ENCODE measurements at places on chromosomes 12 and 14.

DNA sequence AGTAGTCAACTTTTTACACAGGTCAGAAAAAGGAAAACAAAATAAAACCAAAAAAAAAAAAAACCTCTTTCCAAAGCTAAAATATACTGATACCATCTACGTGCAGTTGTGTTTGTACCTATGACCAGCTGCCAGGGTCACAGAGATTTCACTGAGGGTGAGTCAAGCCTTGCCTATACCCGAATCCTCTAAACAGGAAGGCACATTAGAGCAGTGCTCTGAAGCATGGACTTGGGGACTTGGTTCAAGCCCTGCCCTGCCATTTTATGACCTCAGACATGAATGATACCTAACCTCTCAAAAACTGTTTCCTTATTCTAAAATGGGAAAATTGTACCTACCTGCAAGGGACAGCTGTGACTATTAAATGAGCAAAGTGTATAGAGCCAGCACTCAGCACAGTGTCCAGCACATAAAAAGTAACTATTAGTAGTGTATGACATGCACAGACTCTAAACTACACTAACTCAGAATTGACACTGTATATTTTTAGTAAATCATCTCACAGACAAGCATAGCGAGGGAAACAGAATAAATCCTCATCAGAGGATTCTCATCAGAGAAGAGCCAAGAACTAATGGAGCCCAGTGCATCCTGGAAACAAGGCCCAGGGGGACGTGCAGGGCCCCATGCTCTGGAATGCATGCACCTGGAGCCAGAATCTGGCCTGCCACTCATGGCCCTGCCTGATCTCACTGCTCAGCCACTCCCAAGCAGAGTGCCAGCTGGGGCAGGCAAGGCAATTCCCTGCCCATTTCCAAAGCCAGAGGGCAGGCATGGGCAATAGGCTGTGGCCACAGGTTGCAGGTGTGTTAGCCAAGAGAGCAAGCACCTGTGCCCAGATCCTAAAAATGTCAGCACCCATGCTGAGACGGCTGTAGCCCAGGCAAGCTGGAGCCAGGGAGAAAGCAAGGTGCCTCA lies 57.0 kb downstream of the NT5DC3 start:
- no peak for DNase-seq

GRCh38 chr12:71578694-71579258 lies 84.9 kb downstream of the ZFC3H1 start:
- no peak for DNase-seq

- no peak for DNase-seq
Measured at GRCh38 chr12:14995583-14996425, 23.0 kb downstream of the PDE6H start.

DNA sequence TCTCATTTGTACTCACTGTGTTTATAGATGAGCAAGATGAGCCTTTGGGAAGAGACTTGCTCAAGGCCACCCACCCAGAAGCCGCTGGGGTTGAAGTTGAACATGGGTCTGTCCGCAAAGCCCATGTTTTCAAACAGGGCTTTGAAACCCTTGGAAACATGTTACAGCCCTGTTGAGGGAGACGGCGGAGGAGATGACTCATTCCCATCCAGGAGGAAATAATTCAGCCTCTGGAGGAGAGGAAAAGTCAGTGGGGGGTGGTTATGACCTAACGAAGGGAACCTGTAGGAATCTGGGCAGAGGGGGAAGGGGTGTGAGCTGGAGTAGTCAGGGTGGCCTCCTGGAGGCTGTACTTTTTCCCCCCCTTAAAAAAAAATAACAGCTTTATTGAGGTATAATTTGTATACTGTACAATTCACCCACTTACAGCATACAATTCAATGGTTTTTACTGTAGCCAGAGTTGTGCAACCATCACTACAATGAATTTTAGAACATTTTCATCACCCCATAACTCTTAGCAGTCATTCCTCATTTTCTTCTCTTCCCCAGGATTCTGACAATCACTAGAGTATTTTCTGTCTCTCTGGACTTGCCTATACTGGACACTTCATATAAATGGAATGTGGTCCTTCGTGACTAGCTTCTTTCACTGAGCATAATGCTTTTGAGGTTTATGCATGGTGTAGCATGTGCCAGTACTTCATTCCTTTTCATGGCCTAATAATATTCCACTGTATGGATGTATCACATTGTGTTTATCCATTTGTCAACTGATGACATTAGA lies 1.9 kb upstream of the RIN3 start:
- DNase-seq, result no peak

DNA sequence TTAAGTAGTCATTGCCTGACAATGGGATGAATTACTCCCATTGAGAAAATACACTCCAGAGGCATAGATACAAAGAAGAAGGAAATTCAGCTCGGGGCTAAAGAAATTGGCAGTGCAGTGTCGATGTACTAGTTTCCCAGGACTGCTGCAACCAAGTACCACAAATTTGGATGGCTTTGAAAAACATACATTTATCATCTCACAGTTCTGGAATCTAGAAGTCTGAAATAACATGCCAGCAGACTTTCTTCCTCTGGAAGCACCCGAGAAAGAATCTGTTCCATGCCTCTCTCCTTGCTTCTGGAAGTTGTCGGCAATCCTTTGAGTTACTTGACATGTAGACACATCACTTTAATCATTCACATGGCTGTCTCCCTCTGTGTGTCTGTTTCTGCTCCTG lies 101.9 kb downstream of the TMTC3 start:
- no peak for DNase-seq

DNA sequence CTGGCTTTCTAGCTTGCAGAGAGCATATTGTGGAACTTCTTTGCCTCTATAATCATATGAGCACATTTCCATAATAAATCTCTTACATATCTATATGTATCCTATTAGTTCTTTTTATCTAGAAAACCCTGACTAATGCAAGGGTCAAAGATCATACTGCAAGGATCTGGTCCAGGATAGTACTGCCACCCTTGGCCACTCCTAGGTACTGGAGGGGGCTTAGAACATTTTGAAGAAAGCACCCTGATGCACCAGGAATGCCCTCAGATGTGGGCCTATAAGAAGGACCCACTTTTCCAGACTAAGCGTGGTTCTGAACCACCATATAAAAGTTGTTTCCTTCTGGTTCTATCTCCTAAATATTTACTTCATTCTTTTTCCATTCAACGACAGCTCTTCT lies 14.6 kb downstream of the ATXN7L3B start:
- DNase-seq, result no peak

DNA sequence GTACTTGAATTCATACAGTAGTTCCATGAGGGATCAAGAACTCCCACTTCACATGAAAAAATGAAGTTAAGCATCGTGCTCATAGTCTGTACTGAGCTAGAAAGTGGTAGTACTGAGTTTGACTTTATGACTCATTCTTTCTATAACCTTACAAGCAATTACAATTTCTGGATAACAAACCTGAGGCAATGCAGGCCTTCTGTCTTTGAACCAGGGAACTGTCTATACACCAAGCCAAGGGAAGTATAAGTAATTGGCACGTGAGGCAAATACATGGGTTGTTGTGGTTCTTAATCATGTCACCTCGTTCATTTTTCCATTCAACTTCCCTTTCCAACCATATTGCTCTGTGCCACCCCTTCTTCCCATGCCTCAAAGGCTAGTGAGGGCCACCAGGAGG lies 16.8 kb downstream of the GNS start:
- no peak for DNase-seq

DNA sequence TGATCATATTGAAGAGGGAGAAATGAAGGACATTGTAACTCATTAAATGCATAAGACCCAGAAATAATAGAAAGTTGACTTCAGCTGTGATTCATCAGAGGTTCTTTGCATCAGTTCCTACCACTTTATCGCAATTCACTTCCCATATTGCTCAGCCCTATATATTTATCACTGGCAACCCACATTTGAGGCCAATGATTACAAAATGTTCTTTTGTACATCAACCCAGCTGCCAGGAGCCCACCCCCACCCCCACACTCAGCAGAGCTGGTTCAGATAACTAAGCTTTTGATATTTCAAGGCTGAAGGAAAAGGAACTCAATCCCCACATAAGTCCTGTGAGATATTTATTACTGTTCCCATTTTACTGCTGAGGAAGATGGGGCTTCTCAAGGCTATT lies 51.2 kb upstream of the TMPO start:
- no peak for DNase-seq

GRCh38 chr12:93302331-93303229 lies 75.1 kb upstream of the NUDT4 start:
- no peak for DNase-seq

DNA sequence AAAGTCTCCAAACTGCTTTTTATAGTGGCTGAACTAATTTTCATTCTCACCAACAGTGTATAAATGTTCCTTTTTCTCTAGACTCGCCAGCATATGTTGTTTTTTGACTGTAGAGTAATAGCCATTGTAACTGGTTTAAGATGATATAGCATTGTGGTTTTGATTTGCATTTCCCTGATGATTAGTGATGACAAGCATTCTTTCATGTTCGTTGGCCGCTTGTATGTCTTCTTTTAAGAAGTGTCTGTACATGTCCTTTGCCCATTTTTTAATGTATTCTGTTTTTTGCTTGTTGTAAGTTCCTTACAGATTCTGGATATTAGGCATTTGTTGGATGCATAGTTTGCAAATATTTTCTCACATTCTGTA lies 404.9 kb downstream of the FLRT2 start:
- DNase-seq, result no peak

DNA sequence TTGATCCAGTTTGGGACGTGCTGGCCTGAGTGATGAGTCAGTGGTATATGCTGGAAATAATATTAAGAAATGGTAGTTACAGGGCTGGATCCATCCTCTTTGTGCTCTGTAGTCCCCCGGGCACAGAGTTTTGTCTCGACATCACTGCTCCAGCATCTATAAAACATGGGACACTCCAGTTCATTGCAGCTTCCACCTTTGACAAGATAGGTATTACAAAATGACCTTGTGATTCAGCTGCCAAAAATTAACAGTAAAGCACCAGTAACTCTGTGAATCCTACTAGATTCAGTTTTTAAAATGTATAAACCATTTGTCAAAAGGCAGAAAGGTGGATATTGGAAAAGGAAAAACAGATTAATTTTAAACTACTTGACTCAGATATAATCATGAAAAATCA lies 14.6 kb upstream of the GNG2 start:
- DNase-seq, result no peak

DNA sequence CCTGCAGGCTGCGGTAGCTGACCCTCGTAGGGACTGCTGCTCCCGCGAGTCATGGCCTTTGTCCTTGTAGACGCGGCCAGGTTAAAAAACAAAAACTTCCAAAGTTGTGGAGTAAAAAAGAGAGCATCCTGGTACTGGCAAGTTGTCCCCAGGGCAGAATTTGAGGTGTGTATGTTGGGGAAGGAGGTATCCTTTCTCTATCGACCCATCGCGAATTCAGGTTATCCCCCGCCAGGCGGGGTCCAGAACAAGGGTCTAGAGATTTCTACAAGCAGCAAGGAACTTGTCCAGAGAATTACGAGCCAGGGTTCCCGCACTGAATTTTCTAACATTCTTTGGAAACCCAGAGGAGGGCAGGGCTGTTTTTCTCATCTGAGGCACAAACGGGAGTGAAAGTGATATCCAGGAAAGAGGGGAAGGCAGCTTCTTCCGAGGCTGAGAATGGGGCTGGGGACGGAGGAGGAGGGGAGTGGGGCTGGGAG lies 16.3 kb downstream of the TBX3 start:
- DNase-seq, result no peak

GRCh38 chr14:89771251-89771650 lies 183.3 kb downstream of the EFCAB11 start:
- no peak for DNase-seq

DNA sequence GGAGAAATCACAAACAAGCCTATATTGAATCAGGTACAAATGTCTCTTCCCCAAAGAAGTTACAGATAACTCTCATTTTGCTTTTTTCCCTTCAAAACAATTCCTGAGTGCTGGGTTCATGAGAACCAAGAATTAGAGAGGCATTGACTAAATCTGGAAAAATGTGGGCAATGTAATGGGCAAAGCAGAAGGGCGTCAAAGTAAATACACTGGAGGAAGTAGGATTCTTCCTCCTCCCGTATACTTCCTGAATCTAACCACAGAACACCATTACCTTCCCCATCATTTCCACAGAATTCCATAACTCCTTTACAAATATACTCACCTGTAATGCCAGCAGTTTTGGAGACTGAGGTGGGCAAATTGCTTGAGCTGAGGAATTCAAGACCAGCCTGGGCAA lies 3.0 kb upstream of the RBMS2 start:
- DNase-seq, result no peak

DNA sequence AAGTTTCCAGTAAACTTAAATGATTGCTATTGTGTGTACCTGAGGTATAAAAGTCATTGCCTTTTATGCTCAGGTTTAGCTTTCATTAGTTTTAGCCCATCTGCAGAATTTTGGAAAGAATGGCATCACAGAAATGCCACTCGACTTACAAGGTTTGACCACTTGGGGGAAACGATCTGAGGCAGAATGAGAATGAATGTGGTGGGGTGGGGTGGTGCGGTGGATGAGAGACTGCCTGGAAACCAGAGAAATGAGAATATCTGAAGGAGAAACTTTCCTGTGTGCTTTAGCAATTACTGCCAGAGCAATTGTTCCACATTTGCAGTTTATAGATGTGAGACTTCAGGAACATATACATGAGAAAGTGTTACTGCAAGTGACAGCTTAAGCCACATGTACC lies 225.4 kb upstream of the PDE3A start:
- DNase-seq, result no peak

DNA sequence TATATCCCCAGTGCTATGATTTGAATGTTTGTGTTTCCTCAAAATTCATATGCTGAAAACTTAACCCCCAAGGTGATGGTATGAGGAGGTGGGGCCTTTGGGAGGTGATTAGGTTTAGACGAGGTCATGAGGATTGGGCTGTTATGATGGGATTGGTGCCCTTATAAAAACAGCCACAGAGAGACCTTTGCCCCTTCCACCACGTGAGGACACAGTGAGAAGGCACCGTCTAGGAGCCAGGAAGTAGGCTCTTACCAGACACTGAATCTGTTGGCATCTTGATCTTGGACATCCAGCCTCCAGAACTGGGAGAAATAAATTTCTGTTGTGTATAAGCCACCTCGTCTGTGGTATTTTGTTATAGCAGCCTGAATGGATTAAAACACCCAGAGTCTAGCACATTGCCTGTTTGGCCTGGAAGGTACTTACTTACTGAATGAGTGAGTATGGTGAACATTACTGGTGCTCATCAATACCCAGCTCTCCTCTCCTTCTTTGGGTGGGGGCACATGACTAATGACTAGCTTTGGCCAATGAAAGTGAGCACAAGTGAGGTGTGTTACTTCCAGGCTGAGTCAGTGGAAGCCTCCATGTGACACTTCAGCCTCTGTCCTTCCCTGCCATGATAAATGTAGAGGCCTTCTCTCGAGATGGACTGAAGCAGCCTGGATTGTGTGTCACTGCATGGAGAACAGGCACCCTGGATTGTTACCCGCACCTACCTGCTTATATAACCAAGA lies 72.4 kb upstream of the CHST11 start:
- DNase-seq, result no peak
